ENCODE measurements at places on chromosomes 1 and 21.

DNA sequence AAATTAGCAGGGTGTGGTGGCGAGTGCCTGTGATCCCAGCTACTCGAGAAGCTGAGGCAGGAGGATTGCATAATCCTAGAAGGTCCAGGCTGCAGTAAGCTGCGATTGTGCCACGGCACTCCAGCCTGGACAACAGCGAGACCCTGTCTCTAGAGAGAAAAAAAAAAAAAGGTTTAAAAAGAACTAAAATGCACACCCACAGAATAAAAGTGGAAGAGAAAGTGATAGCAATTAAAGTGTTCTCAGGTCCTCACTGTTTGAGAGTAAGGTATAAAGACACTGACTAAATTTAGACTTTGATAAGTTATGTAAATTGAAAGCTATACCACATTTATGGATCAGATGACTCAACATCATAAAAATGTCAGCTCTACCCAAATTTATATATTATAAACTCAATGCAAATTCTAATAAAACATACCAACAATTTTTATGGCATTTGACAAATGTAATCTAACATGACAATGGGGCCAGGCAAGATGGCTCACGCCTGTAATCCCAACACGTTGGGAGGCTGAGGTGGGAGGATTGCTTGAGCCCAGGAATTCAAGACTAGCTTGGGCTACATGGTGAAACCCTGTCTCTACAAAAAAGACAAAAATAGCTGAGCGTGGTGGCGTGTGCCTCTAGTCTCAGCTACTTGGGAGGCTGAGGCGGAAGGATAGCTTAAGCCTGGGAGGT is 11.8 kb downstream of the ZBTB17 start:
- no peak for DNase-seq

GRCh38 chr1:6477039-6477820 is 11.3 kb upstream of the TNFRSF25 start:
- DNase-seq: no peak

GRCh38 chr1:25193229-25193628 is 39.1 kb downstream of the SYF2 start:
- no peak for DNase-seq

- DNase-seq: no peak
These were observed 49.5 kb downstream of the SSBP3 start for GRCh38 chr1:54356680-54357147.

Measured in thyroid gland (tissue), 4 donors.